GM12891 (cell line): ENCODE measurements at places on chromosomes 1 and 21.

GRCh38 chr1:24724345-24725208, 20.7 kb upstream of the CLIC4 start:
- DNase-seq, result no peak

GRCh38 chr1:230857822-230858221, 10.5 kb downstream of the C1orf198 start:
- DNase-seq, result no peak

DNA sequence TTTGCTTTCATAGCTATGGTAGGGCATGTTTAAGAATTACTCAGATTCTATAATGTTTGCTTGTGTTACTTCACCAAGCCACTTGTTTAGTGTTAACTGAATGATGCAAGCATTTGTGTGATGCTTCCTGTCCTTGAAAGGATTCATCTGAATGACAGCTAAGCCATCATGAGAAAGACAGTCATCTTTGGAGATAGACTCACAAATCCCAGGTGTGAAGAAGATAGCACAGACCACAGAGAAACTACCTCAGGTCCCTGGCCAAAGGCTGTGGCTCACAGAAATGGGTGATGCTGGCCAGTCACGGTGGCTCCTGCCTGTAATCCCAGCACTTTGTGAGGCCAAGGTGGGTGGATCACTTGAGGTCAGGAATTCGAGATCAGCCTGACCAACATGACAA, 321.4 kb downstream of the DPYD start:
- no peak for DNase-seq

DNA sequence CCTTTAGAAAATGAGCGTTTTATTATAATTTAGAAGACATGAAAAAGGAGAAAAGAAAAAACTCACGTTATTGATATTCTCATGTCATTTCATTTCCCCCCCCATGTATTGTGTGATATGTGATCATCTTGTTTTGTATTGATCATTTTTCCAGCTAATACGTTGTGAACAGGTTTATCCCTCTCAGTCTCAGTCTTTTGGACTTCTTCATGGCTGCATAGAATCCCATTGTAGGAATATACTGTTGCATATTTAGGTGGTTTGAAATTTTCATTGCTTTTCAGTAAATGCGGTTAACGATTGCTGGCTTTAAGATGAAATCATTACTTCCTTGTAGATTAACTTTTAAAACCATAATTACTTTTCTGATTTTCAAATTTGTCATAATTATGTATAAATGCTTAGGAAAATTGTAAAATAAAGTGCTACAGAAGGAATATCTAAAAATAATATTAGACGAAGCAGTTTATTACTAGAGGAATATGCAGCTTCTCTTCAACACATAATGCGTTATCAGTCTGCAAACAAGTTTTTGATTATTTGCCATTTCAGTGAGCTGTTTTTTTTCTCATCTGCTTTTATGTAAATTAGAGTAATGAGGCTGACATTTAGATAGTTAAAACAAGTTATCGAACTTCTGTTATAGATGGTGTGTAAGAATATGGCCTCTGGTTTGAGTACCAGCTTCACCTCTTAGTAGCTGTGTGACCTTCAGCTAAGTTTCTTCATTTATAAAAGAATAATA, 1.8 kb downstream of the SON start:
- DNase-seq, result no peak

DNA sequence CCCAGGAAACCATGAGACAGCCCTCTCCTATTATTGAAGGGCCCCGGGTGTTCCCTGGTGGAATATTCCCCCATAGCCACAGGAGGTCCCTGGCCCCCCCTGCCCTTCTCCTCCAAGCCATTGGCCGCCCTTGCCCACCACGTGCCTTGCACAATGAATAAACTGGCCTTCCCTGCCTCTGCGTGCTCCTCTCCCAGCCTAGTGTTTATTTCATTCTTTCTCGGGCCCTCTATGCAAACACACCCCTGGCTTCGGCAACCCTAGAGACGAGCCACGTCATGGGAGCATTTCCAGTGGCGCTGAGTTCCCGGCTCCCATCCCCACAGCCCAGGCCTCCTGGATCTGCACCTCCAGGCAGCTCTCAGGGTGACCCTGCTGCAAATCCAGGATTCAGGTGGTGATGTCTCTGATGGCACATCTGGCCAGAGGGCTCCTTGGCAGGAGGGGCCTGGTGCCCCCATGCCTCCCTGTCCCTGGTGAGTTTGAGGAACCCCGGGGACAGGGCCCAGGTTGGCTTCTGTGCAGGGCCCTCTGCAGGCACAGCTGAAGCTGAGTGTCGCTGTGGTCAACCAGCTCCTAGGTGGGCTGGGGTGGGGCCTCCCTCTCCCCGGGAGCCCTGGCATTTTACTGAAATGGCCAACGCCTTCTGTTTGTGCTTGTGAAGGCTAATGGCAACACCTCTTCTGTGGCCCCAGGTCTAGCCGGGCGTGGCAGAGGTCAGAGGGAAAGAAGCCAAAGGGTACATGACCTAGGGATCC, 6.2 kb downstream of the KRTAP10-12 start:
- no peak for DNase-seq

GRCh38 chr1:3942416-3943122, 42.5 kb upstream of the C1orf174 start:
- no peak for DNase-seq
